ENCODE measurements at places on chromosomes 3 and 15.
A peak's percentile ranks its signal among the peaks of the same experiment; 100 is the strongest.

- no peak for DNase-seq
These were observed 82.0 kb downstream of the GPR156 start for GRCh38 chr3:120203016-120203415.

GRCh38 chr3:55160241-55160983 lies 232.6 kb upstream of the LRTM1 start:
- DNase-seq: no peak

GRCh38 chr15:43871835-43872234 lies 45.0 kb downstream of the WDR76 start:
- no peak for DNase-seq

DNA sequence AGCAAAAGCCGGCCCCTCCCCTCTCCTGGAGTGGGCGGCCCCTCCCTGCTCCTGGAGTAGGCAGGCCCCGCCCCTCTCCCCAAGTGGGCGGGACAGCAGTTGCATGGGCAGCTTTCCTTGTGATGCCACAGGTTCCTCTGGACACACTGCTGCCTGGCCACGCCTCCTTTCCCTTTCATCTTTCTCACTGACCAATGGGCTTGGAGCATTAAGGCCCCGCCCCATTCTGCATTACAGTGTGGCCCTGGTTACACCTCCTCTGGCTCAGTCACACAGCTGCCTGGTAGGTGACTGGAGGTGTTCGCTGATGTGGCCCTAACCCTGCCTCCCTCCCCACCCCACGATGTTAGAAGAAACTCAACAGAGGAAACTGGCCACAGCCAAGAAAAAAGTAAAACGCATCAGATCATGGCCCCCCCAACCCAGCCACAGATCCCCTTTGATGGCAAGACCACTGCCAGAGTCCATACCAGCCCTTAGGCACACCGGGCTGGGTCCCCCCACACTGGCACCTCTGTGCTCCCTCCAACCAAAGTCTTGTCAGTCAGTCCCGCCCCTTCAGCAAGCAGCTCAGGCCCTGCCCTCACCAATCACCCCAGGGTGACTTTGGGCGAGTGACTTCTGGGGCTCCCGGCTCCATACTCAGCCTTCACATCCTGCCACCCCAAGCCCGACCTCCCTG lies 84.3 kb downstream of the ADAMTS7 start:
- peak; percentile 26 for DNase-seq

- DNase-seq: no peak
These were observed 104.8 kb downstream of the PPP2R3A start for GRCh38 chr3:136070334-136070733.

DNA sequence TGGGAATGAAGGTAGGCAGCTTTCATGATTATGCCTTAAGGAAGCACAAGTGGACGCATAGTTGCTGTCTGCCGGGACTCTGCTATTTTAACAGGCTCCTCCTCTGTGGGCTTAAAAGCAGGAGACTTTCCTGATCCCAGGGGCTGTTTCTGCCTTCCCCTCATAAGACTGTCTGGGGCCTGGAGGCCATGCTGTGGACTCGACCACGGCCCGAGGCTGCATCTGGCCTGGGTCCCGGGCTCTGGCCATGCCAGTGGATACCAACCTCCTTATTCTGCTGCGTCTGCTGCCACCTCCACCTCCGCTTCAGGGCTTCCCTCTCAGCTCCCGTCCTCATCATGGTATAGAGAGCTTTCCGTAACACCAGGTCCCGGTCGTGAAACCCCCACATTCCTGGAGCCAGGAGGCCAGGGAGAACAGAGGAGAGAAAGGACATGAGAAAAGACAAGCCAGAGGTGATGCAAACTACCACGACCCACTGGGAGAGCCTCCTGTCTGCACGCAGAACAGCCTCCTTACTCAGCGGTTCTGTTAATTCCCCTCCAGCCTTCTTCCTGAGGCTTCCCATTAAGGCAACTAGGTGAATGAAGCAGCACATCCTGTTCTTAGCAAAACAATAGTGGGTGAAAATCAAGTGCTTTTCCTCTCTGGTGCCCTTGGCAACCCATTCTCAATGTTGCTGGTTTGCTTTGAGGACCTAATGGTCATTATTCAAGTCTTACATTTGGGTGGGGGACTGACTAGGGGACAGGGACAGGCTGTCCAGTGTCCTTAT lies 200.5 kb downstream of the KLF13 start:
- DNase-seq: no peak

- DNase-seq: no peak
These were observed 266.1 kb downstream of the SLC9A9 start for GRCh38 chr3:143581972-143582722.

DNA sequence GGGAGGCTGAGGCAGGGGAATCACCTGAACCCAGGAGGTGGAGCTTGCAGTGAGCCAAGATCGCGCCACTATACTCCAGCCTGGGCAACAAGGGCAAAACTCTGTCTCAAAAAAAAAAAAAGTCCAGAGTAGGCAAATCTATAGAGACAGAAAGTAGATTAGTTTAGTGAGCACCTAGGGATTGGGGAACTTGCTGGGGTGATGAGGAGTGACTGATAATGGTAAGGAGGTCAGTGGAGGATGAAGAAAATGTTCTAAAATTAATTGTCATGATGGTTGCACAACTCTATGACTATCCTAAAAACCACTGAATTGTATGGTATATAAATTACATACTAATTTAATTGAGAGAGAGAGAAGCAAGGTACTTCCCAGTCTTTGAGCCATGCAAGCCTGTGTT lies 27.8 kb upstream of the LYZL4 start:
- DNase-seq: no peak

DNA sequence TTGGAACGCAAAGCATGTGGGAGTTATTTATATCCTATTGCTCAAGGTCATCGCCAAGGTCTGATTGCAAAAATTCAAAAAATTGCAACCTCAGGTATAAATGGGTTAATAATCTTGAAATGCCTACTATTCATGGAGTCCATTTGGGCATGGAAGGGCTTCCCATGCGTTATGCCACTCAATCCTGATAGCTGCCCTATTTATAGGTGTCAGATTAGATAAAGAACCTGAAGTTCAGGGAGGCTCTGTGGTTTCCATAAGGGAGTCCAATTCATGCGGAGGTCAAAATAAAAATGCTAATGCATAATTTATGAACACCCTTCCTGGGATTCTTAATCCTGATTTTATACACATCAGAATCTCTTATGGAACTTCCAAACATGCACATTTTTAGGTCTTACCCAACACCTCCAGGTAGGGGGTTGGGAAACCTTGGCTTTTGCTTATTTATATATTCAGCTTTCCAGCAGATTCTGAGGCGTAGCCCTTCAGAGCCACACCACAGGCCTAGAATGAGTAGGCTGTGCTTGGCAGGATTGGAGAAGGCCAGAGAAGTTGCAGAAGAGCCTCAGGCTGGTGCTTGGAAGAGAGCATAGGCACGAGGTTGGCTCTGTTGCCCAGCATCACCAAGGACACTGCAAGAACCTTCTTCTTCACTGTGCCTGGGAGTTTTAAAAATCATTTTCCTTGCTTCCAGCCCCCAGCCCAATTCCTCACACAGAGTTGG lies 324.4 kb upstream of the CFAP20DC start:
- DNase-seq: no peak

DNA sequence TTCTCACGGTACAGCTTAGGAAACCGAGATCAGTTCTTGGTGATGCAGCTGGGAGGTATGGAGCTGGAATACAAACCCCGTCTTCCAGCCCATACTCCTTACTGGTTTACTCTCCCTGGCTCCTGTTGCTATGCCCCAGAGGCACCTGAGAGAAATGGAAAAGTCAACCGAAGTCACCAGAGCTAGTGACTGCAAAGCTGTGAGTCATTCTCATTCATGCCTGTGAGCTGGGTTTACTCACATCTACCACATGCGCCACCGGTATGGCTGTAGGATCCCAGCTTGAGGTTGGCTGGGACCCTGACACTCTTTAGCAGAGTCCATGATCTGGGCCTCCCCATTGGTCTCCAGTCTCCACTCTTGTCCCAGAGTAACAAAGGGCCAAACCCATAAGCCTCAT lies 111.5 kb upstream of the ETV5 start:
- DNase-seq: peak; percentile 16

- DNase-seq: no peak
These were observed 80.8 kb downstream of the RARB start for GRCh38 chr3:25508901-25509300.

DNA sequence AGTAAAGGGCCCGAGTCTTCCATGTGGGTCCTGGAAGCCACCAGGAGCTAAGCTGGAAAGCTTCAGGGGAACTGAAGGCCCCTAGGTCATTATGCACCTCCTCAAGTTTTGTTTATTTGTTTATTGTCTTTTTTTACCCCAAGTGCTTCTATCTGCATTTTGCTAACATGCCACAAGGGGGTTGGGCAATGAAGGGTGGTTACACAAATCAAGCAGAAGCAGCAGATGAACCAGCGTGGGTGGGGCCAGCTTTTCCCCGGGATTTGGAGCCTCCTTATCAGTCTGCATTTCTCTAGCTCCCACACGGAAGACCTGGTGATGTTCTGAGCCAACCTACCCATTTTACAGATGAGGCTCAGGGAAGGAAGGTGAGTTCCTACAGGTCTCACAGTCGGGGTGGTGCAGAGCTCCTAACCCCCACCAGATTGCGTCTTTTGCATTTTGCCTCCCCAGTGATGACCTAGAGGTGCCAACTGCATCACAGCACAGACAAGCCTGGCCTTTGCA lies 16.8 kb downstream of the TMC3 start:
- DNase-seq: no peak

GRCh38 chr15:89325039-89325803 lies 9.4 kb downstream of the POLG start:
- no peak for DNase-seq

GRCh38 chr3:77182341-77182740 lies 142.4 kb downstream of the ROBO2 start:
- no peak for DNase-seq

- DNase-seq: peak; percentile 30
These were observed 237.1 kb downstream of the RYR3 start for GRCh38 chr15:33547876-33548275.

- no peak for DNase-seq
These were observed 14.7 kb upstream of the CA12 start for GRCh38 chr15:63396152-63396928.

DNA sequence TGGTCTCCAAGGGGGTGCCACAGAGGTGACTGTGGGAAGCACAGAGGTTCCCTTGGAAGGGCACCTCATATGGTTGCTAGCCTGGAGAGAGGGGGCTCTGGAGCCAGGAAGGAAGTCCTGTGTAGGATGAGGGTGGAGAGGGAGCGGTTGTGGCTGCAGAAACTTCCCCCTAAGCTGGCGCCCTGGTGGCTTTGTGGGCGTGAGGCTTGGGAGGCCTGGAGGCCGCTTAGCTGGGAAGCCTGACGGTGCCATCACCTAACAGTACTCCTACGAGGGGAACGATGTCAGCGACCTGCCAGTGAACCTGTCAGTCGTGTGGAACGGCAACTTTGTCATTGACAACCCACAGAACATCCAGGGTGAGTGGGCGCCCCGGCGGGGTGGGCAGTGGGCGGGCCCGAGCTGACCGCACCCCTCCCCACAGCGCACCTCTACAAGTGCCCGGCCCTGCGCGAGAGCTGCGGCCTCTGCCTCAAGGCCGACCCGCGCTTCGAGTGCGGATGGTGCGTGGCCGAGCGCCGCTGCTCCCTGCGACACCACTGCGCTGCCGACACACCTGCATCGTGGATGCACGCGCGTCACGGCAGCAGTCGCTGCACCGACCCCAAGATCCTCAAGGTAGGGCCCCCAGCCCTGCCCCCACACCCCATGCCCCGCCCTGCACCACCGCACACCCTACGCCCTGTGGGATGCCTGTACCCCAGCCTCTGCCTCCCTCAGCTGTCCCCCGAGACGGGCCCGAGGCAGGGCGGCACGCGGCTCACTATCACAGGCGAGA lies 31.0 kb downstream of the PLXNA1 start:
- DNase-seq: no peak

GRCh38 chr3:134330883-134331810 lies 43.1 kb downstream of the AMOTL2 start:
- DNase-seq: no peak

DNA sequence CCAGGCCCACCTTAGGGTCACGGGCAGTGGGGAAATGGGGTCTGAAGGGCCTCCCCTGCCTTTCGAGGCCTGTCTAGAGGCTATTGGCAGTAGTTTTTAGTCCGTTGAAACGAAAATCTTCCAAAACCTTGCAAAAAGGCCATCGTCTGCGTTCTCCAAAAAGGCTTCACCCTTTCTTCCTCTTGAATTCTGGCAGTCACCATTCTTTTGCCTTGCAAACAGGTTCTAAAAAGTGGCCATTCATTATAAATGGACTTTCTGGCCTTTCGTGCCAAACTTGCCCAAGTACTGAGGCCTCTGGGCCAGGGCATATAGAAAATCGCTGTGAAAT lies 367 bp upstream of the TARS3 start:
- no peak for DNase-seq

DNA sequence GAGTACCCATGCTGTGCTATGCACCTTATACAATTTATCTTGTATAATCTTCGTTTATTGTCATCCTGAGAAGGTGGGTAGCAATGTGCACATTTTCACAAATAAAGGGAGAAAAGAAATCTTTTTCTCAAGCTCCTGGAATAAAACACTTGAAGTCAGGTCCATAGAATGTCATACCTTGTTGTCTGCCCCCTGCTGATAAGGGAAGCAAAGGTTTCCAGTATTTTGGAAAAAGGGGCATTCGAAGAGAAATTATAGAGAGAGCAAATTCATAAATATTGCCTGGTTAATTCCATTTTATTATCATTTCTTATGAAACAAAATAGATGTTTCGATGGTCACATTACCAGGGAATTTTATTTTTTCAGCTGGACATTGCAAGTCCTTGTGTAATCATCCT lies 277.8 kb downstream of the RAP2B start:
- no peak for DNase-seq

GRCh38 chr3:127694467-127695215 lies 21.9 kb downstream of the ABTB1 start:
- peak; percentile 63 for DNase-seq

- no peak for DNase-seq
These were observed 3.5 kb downstream of the MYD88 start for GRCh38 chr3:38141952-38142273.

DNA sequence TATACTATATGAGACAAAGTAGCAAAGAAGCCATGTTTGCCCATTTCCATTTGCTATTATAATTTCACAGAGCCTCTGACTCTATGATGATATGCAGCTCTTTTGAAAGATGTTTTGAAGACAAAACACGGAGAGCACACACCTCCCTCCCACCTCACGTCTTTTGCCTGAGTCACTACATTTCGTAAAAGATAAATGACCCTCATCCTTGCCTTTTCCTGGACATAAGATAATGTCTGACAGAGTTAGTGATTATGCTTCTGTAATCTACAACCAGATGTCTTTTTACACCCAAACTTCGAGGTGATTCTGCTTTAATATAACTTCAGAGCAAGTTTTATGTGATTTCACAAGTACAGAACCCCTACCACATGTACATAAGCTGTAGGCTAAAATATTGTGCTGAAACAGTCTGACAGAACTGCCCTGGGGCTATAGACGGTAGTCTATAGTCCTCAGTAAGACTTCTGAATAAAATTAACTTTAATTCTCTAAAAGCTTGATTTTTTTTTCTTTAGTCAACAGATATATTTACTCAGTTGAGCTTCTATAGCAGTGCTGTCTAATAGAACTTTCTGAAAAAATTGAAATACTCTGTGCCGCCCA lies 99.9 kb downstream of the CD200R1L start:
- no peak for DNase-seq

All from activated naive CD4-positive, alpha-beta T cell treated with anti-CD3 and anti-CD28 coated beads for 36 hours (primary cell).